ENCODE measurements at places on chromosomes 12 and 14.

DNA sequence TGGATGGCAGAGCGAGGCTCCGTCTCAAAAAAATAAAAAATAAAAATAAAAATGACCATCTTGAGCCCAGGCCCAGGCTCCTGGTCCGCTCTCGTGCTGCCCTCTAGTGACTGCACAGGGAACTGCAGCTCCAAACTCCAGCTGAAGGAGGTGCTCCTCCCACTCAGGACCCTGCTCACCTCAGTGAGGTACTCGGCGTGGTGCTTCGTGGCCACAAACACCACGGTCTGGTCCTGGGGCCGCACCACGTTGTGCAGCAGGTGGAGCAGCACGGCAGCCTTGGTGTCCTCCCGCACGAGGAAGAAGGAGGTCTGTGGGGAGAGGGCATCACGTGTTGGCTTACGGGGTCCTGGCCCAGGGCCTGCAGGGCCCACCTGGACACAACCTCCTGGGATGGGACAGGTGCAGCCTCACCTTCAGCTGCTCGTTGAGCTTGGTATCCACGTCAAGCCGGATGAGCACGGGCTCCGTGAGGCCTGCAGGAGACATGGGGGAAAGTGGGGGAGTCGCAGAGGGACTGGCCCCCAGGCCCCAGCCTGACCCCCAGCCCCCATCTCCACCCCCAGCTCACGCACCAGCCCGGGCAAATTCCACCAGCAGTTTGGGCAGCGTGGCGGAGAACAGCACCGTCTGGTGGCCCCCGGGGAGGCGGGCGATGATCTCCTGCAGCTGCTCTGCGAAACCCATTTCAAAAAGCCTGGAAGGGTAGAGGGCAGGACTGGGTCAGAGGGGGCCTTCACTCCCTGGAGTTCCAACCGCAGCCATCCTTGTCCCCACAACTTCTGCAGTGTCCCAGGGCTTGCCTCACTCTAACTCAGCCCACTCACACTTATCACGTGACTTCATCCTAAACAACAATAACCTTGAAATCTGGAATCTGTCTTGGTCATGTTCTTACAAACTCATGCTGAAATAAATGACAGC, 10.6 kb downstream of the DDX54 start:
- DNase-seq, result peak; percentile 79

DNA sequence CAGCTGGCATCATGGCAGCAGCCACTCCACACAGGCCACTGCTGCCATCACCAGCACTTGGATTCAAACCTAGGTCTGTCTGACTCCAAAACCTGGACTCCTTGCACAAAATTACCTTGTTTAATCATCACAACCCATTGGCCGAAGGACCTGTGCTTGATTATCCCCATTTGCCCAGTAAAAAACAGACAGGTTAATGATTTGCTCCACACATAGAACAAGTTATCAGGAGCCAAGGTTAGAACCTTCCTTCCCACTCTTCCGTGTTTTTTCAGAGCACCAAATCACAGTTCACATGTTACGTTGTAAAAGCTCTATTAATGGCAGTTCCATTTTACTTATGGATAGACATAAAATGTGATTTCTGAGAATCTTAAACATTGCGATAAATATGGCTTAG, 23.5 kb upstream of the CPM start:
- no peak for DNase-seq

- DNase-seq, result no peak
These were observed 114.7 kb downstream of the DAAM1 start for GRCh38 chr14:59303216-59303615.

DNA sequence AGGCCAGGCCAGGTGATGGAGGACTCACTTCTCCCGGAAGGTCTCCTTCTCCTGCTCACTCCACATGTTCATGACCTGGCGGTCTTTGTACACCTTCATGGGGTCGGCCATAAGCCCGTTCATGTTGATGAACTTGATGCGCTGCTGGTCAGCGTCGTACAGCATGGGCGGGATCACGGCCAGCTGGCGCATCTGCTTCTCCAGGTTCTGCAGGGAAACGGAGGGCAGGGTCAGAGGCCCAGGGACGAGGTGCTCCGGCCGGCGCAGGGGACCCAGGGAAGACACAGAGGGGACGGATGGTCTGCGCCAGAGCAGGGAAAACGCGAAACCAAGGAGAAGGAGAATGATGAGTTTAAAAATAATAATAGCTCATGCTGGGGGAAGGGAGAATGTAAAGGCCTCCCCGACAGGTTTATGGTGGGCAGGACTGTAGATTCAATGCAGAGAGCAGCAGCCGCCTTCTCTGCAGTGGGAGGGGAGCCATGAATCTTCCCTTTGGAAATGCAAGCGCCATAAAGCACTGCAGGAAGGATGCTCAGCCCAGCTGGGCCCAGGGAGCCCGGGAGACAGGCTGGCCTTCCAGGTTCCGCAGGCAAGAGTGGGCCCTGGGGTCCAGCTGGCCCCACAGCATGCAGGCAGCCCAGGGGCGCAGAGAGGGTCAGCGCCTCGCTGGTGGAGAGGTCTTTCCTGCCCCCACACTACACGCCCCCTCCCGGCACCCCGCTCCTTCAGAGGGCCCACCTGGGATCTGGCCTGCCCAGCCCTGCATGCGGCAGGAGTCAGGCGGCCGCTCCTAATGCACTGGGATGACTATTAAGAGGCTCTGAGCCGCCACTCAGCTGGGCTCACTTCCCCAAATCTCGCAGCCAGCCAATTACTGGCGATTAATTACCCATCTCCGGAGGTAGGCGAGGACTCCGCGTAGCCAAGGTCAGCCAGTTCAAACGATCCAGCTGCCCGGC, 132.0 kb downstream of the RFLNA start:
- no peak for DNase-seq

DNA sequence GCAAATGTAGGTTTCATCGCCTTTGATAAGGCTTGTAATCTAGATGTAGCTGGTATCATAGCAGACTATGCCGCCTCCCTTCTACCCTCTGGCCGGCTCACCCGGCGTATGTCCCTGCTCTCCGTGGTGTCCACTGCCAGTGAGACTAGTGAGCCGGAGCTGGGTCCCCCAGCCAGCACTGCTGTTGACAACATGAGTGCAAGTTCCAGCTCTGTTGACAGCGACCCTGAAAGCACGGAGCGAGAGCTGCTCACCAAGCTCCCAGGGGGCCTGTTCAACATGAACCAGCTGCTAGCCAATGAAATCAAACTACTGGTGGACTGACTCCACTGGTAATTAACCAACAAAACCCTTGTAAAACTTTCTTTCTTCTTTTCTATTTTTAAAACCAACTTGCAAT, 49.0 kb upstream of the A2ML1 start:
- DNase-seq, result no peak

DNA sequence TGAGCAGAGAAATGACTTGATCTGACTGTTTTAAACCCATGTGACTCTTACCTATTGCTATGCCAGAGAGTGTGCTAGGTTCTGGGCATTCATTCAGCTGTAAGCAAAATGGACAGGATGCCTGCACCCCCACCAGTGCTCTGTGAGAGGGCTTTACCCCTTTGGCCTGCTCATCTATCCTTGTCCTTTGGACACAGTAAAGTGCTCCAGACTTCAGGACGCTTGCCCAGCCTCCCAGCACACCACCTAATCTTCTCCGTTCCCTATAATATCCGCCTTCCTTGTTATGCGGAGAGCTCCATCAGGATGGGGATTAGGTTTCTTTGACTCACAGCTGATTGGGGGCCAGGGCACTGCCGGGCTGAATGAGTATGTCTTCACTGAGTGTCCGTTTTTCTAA, 4.4 kb upstream of the ZNF839 start:
- no peak for DNase-seq

- DNase-seq, result no peak
These were observed 167.3 kb downstream of the DACT1 start for GRCh38 chr14:58805057-58805456.

DNA sequence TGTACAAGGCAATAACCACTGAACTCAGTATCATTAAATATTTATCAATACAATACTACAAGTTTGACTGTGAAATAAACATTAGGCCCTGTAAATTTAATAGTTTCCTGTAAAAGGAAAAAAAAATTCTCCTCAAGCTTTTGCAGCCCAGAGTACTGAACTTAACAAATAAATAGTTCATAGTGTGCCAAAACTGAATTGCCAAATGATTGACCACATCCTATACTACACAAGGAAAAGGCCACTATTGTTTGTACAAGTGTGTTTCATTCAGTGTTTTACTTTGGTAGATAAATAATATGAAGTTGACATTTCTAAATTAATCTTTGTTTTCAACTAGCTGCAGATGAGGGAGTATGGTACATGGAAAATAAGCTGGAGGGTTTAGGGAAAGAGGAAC, 379.6 kb downstream of the FLRT2 start:
- no peak for DNase-seq

DNA sequence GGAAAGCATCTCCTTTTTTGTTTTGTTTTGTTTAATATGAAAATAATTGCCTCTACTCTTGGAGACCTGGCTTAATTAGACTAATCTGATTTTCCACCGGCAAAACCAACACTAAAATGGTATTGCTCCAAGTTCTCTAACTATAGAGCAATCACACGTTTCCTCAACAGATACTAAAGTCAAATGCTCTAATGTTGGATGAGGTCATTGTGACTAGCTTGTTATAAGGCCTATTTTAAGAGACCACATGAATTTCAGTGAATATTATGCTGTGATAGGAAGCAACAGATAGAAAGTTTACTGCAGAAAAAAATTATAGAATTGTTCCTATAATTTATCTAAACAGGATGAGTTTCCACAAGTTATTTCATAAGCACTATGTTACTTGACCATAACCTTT, 3.3 kb upstream of the CCDC196 start:
- DNase-seq, result no peak

- no peak for DNase-seq
These were observed 23.6 kb upstream of the AMN1 start for GRCh38 chr12:31752450-31752849.

DNA sequence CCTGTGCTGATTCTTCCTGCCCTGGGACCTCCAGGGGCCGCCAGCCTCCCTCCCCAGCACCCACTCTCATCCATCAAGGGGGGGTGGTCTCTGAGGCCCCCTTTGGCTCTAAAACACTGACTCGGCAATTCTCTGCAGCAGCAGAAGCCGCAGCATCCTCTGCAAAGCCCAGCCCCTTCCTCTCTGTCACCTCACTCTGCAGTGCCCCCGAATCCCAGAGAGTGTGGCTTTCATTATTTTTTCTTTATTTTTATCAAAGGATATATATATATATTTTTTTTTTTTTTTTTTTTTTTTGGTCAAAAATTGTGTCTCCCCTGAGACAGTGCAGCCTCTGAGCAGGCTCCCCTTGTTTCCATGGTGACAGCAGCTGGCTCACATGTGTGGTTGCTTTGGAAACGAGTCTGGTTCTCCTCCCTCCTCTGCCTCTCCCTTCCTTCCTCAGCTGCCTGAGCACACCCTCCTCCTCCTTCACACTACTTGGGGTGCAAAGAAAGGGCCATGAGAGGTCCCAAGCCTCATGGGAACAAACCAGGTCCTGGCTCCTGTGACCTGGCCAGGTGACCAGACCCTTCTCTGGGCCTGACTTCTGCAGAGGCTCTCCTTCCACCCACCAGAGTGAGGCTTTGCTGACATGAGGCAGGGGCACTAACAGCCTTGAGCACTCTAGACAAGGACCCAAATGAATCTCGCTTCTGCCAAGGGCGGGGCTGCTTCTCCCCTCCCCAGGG, 100.5 kb downstream of the LRRC74A start:
- DNase-seq, result peak; percentile 87

DNA sequence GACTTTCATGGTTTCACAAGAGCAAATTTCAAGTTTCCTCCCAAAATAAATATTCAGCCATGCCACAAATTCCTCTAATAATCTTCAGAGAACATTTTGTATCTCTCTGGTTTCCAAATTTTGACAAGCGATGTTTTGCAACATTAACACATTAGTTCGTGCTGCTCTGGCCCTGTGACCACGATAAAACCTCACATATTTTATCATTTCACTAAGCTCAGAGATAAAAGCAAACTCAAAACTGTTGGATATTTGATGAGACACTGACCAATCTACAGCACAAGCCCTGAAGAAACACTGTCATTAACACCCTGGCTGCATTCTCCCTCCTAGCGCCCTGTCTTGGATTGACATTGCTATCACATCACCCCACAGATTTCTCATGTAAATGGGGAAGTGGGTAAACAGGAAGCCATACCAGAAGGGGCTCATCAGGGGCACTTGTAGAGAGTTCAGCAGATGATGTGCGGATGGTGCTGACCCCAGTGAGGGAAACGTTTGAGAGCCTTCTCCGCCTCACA, 264.3 kb downstream of the PRKD1 start:
- DNase-seq, result no peak

DNA sequence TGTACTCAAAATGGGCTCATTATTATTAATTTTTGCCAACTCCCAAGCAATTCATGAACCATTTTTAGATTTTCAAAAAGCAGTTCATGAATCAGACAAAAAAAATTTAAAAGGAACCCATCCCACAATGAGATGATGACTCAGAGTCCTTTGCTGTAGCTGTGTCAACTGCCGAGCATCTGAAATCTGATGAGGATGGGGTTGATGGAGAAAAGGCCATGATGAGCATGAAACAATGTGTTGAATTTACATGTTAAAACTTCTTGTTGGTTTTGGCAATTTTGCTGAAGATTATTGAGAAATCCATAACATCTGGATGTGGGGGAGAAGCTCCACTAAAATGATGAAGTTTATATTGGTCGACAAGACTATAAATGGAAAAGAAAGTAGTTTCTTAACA, 378.0 kb downstream of the FOXG1 start:
- no peak for DNase-seq

Measured in CD4-positive, alpha-beta T cell treated with Interleukin-21 for 1 hour (primary cell).